NCI-H226 (cell line): ENCODE measurements at places on chromosomes 6 and 20.

GRCh38 chr6:17551383-17551958 lies 48.6 kb upstream of the FAM8A1 start:
- no peak for DNase-seq

DNA sequence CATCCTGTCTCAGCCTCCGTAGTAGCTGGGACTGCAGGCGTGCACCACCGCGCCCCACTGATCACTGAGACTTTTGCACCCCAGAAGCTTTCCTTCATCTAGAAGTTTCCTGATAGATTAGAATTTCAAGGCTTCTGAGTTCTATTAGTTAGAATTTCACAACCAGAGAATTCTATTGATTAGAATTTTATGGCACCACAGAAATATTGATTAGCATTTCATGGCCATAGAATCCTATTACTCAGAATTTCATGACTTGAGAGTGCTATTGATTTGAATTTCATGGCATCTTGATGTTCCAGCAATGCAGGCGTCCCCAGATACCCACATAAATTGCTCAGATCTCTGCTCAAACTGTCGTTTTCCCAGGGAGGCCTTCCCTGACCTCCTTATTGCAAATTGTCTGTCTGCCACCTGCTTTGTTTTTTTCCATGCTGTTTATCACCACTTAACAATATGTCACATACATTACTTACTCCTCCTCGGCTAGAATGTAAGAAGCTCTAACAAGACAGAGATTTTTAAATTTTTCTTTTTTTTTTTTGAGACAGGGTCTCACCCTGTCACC lies 16.9 kb upstream of the CBFA2T2 start:
- DNase-seq, result no peak

GRCh38 chr20:63833776-63834490 lies 2.9 kb upstream of the ZBTB46 start:
- DNase-seq, result no peak

GRCh38 chr6:100335991-100336390 lies 128.7 kb downstream of the SIM1 start:
- no peak for DNase-seq

DNA sequence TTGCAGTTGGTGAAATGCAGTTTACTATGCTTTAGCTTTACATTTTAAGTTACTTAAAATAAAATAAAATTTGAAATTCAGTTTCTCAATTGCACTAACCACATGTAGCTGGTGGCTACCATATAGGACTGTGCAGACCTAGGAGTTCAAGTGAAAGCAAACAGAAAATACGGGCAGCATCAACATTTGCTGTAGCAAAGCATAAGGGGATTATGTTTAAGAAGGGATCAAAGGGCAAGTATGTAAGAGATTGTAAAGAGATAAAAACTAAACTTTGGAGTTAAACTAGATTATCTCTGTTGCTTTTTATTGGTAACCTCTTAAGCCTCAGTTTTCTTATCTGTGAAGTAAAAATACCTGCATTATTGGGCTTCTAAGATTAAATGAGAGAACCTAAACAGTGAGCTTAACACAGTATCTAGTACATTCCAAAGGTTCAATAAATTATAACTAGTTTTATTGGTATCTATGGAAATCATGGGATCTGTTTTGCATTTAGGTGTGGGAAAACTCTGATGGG lies 81.2 kb downstream of the SPTLC3 start:
- no peak for DNase-seq

- DNase-seq, result no peak
These were observed 18.0 kb downstream of the AARS2 start for GRCh38 chr6:44294832-44295791.

- DNase-seq, result no peak
These were observed 545.8 kb upstream of the CITED2 start for GRCh38 chr6:139920027-139920775.

DNA sequence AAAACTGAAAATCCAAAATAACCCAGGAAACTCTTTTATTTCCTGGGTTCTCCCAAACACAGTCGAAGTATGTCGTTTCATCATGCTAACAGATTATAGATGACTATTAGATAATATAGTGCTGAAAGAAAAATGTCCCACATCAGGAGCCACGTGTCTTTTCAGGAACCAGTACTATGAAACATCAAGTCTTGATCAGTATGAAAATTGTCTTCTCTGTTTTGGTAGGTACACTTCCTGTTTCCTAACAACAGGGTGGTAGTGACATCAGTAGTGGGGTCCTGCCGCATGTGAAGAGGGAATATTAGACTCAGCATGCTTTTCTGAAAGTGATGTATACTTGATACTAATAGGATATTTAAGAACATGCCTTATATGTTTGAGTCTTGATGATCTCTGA lies 136.7 kb downstream of the HIVEP1 start:
- no peak for DNase-seq

- DNase-seq, result no peak
These were observed 198.7 kb upstream of the CEP162 start for GRCh38 chr6:84425971-84426705.

DNA sequence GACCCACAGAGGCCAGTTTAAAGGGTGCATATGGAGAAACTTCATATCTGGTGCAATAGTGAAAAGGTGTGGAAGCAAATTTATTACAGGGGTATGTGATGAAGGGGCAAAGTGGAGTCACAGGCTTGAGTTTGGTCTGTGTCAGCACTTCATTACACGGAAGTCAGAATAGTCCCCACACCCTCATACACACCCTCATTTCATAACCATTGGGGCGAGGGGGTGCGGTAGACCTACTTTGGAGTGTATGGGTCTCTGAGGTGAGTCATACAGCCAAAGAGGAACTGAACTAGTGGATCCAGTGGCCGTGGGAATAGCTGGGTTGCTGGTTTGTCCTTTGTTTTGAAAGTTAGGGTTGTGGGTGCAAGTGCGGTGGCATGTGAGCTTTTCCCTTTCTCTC lies 3.3 kb downstream of the TM9SF4 start:
- DNase-seq, result no peak
